HFF-Myc (cell line): ENCODE measurements at places on chromosomes 16 and 17.

DNA sequence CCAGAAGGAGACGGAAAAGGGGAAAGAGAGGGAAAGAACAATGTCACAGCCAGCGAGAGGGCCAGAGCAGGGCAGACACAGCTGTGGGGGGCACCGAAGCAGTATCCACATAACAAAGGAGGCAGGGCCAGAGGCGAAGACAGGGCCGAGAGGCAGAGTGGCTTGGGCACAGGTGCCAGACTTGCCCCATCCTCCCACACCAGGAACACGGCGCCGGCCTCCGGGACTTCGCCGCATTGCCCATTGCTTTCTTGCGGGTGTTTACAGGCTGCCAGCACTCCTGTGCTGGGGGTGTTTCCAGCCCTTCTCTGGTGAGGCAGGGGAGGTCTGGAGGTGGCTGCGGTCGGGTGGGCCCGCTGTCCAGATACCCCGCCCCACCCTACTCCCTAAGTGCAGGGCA is 78.0 kb downstream of the ENGASE start:
- DNase-seq, result no peak

DNA sequence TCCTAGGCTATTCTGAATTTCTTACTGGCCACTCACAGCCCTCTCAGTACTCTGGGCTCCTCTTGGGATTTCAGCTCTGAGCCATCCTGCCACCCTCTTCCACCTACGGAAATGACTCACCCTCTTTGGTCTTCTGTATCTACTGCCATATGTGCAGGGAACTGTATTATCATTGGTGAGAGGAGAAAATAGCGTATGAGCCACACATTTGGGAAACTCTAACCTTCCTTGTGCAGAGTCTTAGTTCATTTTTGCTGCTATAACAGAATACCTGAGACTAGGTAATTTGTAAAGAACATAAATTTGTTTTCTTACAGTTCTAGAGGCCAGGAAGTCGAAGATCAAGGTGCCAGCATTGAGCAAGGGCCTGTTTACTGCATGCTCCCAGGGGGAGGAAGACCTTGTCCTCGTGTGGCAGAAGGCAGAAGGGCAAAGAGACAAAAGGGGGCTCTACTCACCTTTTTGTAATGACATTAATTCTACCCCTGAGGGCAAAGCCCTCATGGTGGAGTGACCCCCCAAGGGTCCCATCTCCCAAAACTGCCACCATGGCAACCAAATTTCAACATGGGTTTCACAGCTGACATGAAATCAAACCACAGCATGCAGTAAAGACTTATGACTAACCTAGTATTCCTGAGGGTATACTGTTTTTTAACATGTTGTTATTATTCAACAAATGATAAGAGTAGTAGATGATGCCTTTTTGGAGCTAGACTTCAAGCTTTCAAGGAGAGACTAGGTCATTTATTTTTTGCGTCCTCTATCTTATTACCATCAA is 191.8 kb downstream of the PRKCA start:
- peak; percentile 84 for DNase-seq

- no peak for DNase-seq
Measured at GRCh38 chr17:27856676-27857432, 36.3 kb downstream of the LYRM9 start.

DNA sequence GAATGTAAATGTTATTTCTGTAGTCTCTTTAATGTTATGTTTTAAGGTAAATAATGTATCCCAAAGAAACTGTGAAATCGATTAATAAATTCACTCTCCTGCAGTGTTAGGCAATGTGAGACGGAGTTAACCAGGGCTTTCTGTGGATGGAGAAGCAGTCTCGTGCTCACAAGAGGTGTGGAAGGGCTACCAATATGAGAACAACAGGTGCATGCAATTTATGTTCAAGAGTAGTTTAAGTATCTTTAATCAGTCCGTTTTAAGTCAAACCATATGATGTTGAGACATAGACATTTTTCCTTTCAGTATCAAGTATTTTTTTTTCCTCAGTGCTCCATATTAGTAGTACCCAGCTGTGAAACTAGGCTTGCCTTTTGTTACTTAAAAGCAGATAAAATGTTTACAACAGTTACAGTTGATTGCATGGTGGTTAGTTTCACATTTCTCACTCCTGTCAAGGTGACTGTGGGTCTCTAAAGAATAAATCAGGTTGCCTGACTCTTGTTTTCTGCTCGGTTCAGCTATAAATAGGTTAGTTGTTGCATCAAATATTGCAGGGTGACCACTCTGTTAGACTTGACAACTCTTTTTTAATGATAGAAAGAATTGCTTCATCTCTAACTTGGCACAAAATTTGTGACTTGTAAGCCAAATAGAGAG is 54.4 kb downstream of the COX10 start:
- no peak for DNase-seq

- no peak for DNase-seq
Measured at GRCh38 chr17:32498391-32498790, 11.6 kb downstream of the CDK5R1 start.
